Stimulated activated CD4-positive, alpha-beta T cell treated with anti-CD3 and anti-CD28 coated beads, TNF-alpha, amount 100 ng/mL, for 48 hours (primary cell): ENCODE measurements at places on chromosomes 2 and 18.

DNA sequence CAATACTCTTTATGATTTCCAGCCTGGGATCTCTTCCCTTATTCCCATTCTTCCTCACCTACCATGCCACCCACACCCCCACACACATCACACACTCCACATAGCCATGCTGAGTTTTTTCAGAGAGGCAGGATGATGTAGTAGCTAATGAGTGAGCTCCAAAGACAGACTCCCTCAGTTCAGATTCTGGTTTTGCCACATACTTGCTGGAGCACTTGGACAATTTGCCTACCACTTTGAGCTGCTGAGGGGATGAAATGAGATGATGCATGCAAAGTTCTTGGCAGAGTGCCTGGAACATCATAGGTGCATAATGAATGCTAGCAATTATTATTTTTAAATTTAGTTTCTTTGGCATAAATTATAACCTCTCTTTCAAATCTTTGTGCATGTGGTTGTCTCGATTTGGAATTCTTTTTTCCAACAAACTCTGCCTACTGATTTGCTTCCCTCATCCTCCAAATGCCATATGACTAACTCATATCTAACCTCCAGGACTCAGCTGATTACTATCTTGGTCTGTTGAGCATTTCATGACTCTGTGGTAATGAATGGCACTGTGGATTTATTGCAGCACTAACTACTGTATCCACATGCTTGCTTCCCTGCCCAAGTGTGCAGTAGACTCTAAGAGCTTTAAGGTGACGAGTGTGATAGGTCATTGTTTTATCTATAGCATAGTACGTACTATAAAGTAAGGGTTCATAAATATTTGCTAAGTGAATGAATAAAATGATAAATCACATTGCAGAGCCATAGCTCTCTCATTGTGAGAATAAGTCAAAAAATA, 99.1 kb downstream of the TACR1 start:
- no peak for DNase-seq

- DNase-seq: no peak
Observed at GRCh38 chr2:149630445-149630844, 42.9 kb upstream of the MMADHC start.

- DNase-seq: no peak
Observed at GRCh38 chr2:1730015-1730927, 14.0 kb downstream of the PXDN start.

DNA sequence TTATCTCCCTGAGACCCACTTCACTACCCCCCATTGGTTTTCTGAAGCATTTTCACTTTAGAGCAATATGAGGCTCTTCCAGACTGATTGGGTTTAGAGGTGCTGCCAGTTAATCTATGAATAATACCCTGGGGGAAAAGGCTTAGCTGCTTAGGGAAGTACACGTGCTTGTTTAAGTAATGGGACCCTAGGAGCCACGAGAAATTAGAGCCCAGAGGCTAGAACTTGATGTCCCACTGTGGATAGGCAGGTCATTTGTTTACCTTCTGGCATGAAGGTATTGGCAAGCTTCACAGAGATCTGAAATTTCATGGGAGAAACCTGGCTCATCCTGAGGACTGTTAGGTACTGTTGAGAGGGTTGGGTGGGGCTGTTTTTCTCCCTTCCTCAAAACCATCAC, 59.7 kb downstream of the CLIP4 start:
- no peak for DNase-seq

DNA sequence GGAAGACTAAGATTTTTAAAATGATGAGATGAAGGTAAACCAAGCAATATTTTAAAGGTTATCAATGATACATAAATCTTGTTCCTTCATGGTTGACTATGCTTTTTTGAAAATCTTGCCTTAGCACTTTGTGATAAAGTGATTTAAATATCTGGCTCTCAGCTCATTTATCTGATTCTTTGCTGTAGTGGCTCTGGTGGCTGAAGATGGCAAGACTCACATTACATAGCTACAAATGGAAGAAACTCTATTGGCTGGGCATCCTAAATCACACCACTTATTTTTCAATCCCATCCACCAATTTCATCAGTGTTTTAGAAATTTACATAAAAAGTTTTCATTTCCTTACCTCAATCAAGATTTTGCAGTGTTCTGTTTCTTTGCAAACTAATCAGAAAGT, 16.6 kb upstream of the APCDD1 start:
- DNase-seq: no peak

DNA sequence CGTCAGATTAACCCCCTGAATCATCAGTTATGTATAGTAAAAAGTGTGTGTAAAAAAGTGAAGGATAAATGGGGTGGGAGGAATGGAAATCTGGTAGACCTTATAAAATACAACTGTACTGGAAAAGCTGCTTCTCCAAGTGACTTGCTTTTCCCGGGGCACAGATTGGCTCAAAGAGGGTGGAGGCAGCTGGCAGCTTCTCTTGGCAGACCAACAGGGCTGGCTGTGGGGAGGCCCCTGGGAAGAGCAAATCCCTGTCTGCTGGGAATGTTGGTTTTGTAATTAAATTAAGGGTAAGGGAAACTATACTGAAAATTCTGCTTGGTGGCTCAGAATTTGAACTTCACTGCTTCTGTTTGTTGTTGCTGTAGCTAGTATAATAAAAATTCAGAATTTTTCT, 154.2 kb upstream of the DLX2 start:
- no peak for DNase-seq

- DNase-seq: no peak
Observed at GRCh38 chr2:23655934-23656596, 270.9 kb downstream of the ATAD2B start.

- no peak for DNase-seq
Observed at GRCh38 chr2:130371723-130372054, 15.8 kb downstream of the PTPN18 start.

GRCh38 chr2:39128919-39129391, 8.1 kb upstream of the SOS1 start:
- peak; percentile 53 for DNase-seq

- no peak for DNase-seq
Observed at GRCh38 chr2:18094277-18094676, 215.8 kb downstream of the KCNS3 start.

DNA sequence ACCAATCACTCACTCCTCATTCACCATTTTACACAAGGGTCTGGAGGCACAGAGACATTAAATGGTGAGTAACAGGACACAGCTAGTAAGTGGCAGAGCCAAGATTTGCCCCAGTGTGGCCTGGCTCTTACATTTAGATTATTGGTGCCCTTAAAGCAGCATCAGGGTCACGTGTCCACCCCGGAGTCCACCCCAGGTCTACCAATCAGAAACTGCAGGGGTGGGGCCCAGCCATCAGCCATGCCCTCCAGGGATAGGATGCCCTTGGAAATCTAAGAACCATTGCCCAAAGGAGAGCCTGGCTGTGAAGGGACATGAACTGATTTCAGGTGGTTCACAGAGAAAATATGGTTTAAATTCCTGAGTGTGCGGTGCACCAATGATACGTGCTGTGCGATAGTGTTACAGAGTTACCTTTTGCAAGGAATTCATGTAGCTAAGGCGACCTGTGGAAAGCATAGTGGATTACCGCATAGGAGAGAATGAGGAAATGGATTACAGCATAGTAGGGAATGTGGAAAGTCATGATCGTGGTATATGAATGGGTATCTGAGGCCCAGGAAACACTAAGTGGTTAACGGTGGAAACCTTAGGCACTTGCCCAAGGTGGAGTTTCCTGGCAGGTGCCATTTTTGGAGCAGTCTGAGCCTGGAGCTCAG, 17.8 kb downstream of the IGFBP5 start:
- DNase-seq: no peak
